ENCODE measurements at places on chromosomes 6 and 20. TPM values are rescaled to one million over a fixed set of nuclear protein-coding genes. Genes with fewer than 3 reads are reported as not detected.

DNA sequence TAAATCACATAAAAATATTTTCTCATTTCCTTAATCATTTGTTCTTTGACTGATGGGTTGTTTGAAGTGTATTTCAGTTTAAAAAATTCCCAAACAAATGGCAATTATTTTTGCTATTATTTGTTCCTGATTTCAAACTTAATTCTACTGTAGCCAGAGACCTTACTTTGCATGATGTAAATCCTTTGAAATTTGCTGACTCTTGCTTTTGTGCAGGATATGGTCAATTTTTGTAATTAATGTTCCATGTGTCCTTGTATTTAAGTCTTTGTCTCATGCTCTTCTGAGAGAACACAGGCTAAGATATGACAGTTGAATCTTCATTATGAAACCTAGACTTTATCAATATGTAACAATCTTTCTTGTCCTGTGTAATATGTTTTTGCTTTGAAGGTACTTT is 295.0 kb upstream of the CHD6 start:
- no peak for DNase-seq
- no peak overlapping the region for H3K27ac ChIP-seq
- H3K4me3 ChIP-seq, result no peak overlapping the region
- no peaks in the 10 kb centered on the region for H3K4me1 ChIP-seq

- H3K36me3 ChIP-seq, result no peaks in the 10 kb centered on the region
- no peak overlapping the region for H3K4me3 ChIP-seq
- no peaks in the 10 kb centered on the region for H3K27me3 ChIP-seq
- H3K27ac ChIP-seq, result peak overlapping the region; percentile 86
- H3K4me1 ChIP-seq, result peaks cover 39% of the 10 kb centered on the region
- peak; percentile 58 for DNase-seq
These were observed 4.7 kb downstream of the UBE2J1 start for GRCh38 chr6:89347825-89348224.

DNA sequence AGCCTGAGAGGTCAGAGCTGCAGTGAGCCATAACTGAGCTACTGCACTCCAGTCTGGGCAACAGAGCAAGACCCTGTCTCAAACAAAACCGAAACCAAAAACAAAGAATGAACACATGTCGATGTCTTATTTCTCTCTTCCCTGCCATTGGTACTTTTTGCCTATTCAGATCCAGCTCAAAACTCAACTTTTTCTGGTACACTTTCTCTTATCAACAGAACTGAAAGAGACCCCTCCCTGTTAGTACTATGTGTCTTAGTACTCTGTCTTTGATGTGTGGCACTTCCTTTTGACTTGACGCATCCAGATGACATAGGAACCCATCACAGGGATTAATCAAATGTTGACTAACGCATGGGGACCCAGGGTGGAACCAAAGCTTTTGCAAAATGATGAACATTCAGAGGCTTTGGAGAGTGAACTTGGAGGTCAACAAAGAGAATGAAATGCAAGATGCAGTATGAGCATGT is 44.8 kb downstream of the AKAP12 start:
- H3K27ac ChIP-seq, result no peak overlapping the region
- DNase-seq, result no peak
- no peaks in the 10 kb centered on the region for H3K4me1 ChIP-seq

Gene BPIFB1
- total RNA-seq, result not detected

DNA sequence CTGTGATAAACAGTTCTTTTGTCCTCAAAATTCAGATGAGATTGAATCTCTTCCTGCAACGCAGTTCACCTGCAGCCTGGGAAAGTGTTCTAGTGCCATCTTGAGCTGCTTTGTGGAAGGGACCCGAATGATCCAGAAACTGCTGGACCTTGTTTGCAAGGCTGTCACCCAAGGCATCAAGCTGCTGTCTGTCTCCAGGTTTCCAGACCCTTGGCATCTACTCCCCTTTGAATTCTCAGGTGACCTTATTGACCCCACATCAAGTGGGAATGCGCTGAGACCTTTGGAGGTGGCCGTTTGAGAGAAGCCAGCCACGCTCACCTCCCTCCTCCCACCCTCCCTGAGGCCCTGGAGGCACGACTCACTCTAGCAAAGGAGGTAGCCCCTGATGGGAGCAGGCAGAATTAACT is 112.5 kb downstream of the EDN3 start:
- no peaks in the 10 kb centered on the region for H3K36me3 ChIP-seq
- H3K27me3 ChIP-seq, result no peaks in the 10 kb centered on the region
- peaks cover 21% of the 10 kb centered on the region for H3K4me1 ChIP-seq
- H3K4me3 ChIP-seq, result no peak overlapping the region
- H3K27ac ChIP-seq, result peak overlapping the region; percentile 93
- peak; percentile 69 for DNase-seq

DNA sequence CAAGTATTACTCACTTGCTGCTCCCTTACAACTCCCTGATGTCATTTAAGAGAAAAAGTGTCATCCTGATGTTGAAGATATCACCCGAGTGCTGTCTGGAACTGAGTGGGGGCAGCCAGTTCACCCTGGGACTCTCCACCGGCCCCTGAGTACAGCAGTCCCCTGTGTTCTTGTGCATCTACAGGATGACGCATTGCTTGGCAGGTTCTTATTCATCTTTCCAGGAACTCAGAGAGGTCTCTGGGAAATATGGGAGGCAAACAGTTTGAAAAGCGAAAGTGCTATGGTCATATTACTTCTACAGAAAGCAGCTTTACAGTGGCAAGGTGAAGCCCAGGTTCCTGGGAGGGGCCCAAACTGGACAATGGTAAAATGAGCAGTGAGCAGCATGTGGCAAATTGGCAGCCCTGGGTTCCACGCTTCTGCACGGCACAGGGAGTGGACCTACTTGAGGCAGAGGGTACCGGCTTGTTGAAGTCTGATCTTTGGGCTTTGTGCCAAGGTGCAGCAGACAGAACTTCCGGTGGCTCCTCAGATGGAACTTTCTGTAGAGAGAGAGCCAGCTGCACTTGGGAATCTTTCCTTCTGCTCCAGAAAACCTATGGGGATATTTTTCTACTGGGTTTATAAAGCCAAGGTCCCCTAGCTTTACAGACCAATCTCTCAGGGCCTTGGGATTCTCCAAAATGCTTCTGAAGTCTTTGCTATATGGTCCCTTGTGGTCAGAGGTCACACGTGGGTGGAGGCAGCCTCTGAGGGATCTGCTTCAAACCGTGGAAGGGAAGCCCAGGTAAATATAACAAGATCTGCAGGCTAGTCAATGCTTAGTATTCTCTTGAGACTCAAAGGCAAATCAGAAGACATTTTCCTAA is 128.3 kb downstream of the MAP3K7 start:
- H3K27me3 ChIP-seq, result no peaks in the 10 kb centered on the region
- no peak overlapping the region for H3K4me3 ChIP-seq
- no peak overlapping the region for H3K27ac ChIP-seq
- no peaks in the 10 kb centered on the region for H3K36me3 ChIP-seq

GRCh38 chr20:23050076-23050838 is 785 bp upstream of the THBD start:
- no peaks in the 10 kb centered on the region for H3K36me3 ChIP-seq
- peak; percentile 42 for DNase-seq
- peaks cover 4% of the 10 kb centered on the region for H3K4me1 ChIP-seq
- peak overlapping the region; percentile 28 for H3K4me3 ChIP-seq
- H3K27me3 ChIP-seq, result peaks cover 56% of the 10 kb centered on the region

Gene HAO1
- total RNA-seq, result not detected

DNA sequence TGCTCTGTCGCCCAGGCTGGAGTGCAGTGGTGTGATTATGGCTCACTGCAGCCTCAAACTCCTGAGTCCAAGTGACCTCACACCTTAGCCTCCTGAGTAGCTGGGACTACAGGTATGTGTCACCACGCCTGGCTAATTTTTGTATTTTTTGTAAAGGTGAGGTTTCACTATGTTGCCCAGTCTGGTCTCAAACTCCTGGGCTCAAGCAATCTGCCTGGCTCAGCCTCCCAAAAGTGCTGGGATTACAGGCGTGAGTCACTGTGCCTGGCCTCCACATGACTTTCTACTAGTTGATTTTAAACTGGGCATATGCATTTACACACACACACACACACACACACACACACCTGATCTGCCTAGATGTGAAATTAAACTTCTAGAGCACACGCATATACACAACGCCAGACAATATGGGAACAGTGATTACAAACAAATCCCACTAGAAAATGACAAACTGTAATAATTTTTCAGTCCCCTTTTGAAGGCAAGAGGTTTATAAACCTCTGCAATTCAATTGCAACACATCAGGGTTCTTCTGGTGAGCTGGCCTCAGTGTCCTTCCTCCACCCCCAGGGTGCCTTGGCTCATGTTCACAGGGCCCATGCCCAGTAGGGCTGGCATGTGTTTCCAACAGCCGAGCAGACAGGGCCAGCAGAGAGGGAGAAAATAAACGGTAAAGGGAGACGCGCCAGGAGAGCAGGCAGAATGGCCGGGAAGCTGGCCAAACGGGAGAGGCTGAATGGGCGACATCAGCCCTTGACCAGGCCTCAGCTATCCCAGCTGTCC is 31.2 kb downstream of the PARD6B start:
- H3K27ac ChIP-seq, result no peak overlapping the region
- H3K4me1 ChIP-seq, result peaks cover 13% of the 10 kb centered on the region
- H3K36me3 ChIP-seq, result no peaks in the 10 kb centered on the region
- no peaks in the 10 kb centered on the region for H3K27me3 ChIP-seq
- peak; percentile 61 for DNase-seq
- no peak overlapping the region for H3K4me3 ChIP-seq

DNA sequence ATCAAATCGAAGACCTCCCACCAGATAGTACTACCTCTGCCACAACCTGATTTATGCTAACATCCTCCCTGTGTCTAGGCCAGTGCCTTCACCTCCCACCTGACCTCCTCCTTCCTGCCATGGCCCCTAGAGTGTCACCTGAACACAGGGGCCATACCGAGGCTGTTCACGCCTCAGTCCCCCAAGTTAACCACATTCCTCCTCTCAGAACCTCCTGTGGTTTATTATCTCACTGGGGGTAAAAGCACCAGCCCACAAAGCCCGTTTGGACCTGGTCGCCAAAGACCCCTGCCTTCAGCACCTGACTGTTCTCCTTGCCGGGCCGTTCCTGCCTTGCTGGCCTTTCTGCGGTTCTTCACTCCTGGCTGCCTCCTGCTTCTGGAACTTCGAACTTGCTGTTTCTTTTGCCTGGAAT is 13.7 kb downstream of the MAS1 start:
- DNase-seq, result no peak
- no peaks in the 10 kb centered on the region for H3K36me3 ChIP-seq
- no peaks in the 10 kb centered on the region for H3K4me1 ChIP-seq
- no peak overlapping the region for H3K27ac ChIP-seq
- no peak overlapping the region for H3K4me3 ChIP-seq
- H3K27me3 ChIP-seq, result no peaks in the 10 kb centered on the region

Gene PPIL4
- 23.0 TPM for total RNA-seq

Gene CST5
- total RNA-seq, result not detected

GRCh38 chr6:14584450-14584849 is 466.9 kb downstream of the CD83 start:
- no peaks in the 10 kb centered on the region for H3K36me3 ChIP-seq
- H3K27me3 ChIP-seq, result no peaks in the 10 kb centered on the region
- no peak overlapping the region for H3K4me3 ChIP-seq

DNA sequence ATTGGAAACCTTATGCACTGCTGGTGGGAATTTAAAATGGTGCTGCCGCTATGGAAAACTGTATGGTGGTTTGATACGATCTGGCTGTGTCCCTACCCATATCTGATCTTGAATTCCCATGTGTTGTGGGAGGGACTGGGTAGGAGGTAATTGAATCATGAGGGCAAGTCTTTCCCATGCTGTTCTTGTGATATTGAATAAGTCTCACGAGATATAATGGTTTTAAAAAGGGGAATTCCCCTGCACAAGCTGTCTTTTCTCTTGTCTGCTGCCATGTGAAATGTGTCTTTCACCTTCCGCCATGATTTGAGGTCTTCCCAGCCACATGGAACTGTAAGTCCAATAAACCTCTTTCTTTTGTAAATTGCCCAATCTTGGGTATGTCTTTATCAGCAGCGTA is 4.9 kb downstream of the TAP2 start:
- peaks cover 9% of the 10 kb centered on the region for H3K27me3 ChIP-seq
- H3K27ac ChIP-seq, result no peak overlapping the region
- peaks cover 5% of the 10 kb centered on the region for H3K4me1 ChIP-seq
- no peak for DNase-seq
- no peak overlapping the region for H3K4me3 ChIP-seq

DNA sequence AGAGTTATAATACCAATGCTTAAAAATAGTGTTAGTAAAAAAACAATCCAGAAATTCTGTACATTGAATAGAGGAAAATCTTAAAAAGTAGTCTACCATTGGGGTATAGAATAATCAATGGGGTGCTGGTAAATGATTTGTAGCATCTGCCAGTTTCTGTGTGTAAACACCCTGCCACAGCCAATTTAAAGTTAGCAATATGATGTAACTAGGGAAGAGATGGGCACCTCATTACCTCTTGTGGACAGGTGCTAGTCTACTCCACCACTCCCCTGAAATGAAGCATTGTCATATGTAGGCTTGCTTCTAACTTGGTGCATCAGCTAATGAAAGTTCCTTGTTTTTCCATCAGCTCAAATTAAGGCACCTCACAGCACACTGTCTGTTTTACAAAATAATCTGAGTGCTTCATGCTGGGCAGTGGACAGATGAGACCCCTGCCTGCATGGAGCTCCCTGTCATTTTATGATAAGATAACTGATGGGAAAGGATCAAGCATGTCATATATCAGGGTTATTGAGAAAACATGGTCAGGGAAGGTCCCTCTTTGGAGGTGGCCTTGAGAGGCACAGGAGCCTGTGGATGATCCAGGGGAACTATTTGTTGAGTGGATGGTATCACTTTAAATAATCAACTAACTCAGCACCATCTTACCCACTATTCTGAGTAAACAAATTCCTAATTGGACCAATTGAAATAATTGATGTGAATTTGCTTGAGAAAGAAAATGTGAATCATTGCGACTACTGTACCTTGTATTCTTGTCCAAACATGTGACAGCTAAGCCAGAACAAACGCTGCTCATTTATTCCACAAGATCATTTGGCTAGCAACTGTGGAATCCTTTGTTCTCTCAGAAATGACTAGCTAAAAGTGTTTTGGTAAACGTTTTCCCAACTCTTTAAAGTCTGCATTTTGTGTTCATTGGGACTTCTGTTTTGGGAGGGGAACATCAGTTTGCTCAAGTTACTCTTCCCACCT is 45.9 kb upstream of the CSE1L start:
- H3K27ac ChIP-seq, result no peak overlapping the region
- DNase-seq, result no peak
- H3K4me3 ChIP-seq, result no peak overlapping the region
- H3K36me3 ChIP-seq, result peaks cover 44% of the 10 kb centered on the region

DNA sequence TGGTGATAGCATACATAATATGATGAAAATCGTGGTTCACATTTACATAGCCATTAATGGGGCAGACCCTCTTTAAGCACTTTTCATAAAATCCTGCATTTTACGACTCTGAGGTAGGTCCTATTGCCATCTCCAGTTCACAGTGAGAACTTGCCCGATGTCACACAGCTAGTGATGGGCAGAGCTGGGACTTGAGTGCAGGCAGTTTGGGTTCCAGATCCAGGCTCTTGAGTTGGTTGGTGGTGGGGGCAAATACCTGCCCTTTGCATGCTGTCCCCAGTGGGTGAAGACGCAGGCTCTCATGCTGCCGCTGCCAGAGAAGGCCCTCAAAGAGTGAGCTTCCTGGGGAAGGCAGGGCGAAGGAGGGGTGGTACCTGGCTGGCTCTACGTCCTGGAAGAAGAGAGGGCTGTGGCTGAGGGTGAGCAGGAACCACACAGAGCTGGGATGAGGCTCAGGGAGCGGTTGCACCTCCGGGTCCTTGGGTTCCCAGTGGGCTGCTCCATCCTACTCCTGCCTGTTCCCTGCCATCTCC is 6.1 kb upstream of the BAK1 start:
- H3K4me1 ChIP-seq, result peaks cover 10% of the 10 kb centered on the region
- no peaks in the 10 kb centered on the region for H3K27me3 ChIP-seq
- H3K36me3 ChIP-seq, result no peaks in the 10 kb centered on the region
- H3K4me3 ChIP-seq, result no peak overlapping the region
- no peak overlapping the region for H3K27ac ChIP-seq
- DNase-seq, result no peak

Gene GMEB2
- total RNA-seq, result 15.4 TPM

Measured in cardiac muscle cell (in vitro differentiated cells and primary cell).